ENCODE measurements at places on chromosomes 5 and 9.

DNA sequence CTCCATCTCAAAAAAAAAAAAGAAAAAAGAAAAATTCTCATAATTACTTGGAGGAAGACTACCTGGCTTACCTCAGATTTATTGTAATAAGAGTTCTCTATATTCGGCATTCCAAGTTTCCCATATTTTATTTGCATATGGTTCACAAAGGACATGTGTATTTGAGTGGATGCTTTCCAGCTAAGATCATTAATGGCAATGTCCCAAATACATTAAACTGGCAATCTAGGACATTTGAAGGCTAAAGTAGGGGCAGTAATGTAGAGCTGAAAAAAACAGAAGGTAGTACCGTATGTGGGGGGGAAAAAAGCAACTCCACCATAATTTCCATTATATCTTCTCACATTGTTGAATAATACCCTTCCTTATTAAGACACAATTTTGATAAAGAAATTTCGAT lies 4.9 kb downstream of the TUT7 start:
- DNase-seq = no peak

DNA sequence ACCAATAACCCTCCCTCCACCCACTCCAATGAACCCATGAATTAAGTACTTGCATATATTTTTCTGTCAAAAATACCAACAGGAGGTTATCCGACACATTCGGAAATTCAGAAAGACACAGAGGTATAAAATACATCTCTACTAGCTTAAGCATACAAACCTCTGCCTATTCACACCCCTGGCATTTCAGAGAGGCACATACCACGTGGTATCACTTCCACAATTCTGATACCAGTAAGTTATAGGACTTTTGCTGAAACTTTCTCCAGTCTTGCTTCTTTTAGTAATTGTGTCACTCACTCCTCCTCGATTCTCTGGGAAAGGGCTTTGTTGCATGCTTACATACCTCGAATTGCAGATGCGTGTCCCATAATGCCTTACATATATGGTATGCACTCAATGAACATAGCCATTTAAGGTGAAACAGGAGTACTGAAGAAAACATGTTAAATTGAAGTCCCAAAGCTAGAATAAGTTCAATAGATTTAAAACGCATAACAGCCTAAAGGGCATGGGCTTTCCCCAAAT lies 58.1 kb downstream of the TLE1 start:
- DNase-seq = no peak

GRCh38 chr5:139593716-139594319 lies 32.7 kb downstream of the UBE2D2 start:
- DNase-seq = no peak

- DNase-seq = no peak
These were observed 347.9 kb downstream of the CDH9 start for GRCh38 chr5:26690511-26690910.

- DNase-seq = peak; percentile 62
These were observed 6.9 kb downstream of the C7 start for GRCh38 chr5:40916226-40916625.

- DNase-seq = no peak
These were observed 15.4 kb upstream of the SH3PXD2B start for GRCh38 chr5:172469697-172470096.

- DNase-seq = peak; percentile 4
These were observed 741.3 kb downstream of the TLE1 start for GRCh38 chr9:80948066-80948465.

- DNase-seq = peak; percentile 71
These were observed 97.9 kb downstream of the DAPK1 start for GRCh38 chr9:87595610-87596009.

- no peak for DNase-seq
These were observed 6.2 kb upstream of the NEUROG1 start for GRCh38 chr5:135541807-135542502.

- DNase-seq = no peak
These were observed 30.9 kb upstream of the NPR3 start for GRCh38 chr5:32680183-32680582.

GRCh38 chr5:110043025-110043424 lies 353.3 kb downstream of the MAN2A1 start:
- DNase-seq = no peak

- DNase-seq = no peak
These were observed 214.8 kb upstream of the OTULINL start for GRCh38 chr5:14366763-14367162.

GRCh38 chr9:95724253-95724991 lies 151.1 kb upstream of the ERCC6L2 start:
- no peak for DNase-seq

- no peak for DNase-seq
These were observed 26.8 kb downstream of the ITGA1 start for GRCh38 chr5:52814352-52815148.

- no peak for DNase-seq
These were observed 87.0 kb upstream of the ZNF462 start for GRCh38 chr9:106775960-106776359.

DNA sequence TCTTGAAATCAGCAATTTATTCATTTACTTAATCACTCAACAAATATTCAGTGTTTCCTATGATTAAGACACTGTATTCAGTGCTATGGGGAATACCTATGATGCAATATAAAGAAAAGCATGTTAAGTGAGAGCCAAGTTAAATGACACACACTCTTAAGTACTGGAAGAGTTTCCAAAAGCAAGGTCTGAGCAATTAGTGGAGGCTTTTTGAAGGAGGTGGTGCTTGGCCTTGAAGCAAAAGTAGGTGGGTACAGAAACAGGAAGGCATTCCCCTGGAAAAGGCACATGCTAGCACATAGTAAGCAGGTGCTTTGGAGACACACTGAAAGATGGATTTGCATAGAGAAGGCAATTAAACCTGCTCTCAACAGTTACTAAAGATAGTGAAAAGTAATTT lies 4.0 kb downstream of the TSLP start:
- DNase-seq = no peak

DNA sequence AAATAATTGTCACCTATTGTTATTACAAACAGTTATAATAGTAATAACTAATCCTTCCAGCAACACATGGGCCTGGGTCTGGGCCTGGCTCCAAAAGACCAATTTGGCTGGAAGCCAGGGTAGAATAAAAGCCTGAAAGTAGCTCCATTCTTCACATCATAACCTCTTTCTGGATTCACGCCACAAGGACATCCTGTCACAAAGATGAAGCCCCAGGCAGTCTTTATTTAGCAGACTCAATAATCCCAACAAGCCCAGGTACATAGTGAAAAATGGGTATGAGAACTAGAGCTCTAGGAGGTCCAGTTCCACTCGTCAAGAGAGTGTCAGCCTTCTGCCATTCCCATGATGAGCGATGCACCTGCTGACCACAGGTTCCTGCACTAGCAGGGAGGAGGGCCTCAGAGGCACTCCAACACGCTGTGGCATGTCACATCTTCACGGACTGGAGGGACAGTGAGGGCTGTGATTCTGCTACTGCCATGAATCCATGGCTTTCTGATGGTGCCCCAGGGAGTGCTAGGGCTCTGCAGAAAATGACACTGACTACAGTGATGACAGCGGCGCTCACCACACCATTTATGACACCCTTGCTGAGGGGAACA lies 124.9 kb downstream of the SPOCK1 start:
- DNase-seq = no peak

- no peak for DNase-seq
These were observed 82.9 kb downstream of the CDO1 start for GRCh38 chr5:115733607-115734006.

- DNase-seq = no peak
These were observed 536.8 kb downstream of the BNC2 start for GRCh38 chr9:16333691-16334090.

DNA sequence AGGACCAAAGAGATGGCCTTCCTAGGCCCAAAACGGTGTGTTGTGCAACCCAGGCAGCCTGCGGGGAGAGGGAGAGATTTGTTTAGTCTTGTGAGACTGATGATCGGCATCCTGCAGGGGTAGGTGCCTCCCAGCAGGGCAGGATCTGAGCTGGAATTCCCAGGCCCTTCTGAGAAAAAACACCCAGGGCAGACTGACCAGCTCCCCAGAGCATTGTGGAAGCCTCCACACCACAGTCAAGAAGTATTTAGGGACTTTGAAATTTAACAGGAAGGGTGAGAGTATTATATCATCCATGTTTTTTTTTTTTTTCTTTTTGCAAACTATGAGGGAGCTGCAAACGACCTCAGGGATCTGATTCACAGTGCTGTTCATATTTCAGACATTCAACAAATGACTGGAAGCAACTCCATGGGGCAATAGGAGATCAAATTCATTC lies 104.5 kb upstream of the LHFPL2 start:
- DNase-seq = no peak

DNA sequence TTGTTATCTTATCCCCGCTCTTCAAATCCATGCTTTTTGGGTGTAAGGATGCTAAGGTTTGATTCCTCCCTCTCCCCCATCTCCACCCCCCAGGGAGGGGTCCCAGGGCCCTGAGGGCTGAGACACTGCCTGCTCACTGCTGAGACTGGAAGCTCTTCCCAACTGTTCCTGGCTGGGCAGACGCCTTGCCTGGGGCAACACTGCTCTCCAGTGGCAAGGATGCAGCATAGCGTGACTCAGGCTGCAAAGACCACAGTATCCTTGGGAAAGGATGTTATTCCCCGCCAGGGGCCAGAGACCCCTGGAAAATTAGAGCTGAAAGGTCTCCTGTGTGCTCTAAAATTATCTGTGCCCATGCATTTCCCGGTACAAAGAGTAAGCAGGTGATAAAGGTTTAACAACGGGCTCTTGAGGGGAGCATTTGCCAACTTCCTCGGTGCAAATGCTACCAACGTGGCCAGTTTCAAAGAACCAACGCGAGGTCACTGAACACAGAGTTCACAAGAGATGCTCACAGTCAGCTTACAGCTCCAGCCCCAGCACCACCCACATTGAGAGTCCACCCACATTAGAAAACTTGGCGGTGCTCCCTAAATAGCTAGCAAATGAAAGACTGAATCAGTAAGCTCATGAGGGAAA lies 271.9 kb downstream of the NSG2 start:
- peak; percentile 82 for DNase-seq

DNA sequence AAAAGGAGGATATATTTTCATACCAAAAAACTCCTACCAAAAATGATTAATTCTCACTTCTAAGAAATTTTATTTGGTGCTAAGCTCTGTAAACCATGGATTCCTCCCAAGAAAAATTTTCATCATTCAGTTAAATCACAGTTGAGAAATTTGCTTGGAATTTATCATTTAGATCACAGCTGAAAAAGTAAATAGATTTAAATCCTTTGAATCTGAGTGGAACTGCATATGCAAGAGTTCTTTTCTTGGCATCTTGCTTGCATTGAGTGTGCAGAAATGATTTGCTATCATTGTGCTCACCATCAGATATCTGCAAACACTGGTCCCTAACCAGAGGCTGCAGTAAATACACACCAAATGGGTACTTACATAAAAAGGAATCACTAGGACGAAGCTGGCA lies 836.1 kb upstream of the CDH6 start:
- DNase-seq = no peak

DNA sequence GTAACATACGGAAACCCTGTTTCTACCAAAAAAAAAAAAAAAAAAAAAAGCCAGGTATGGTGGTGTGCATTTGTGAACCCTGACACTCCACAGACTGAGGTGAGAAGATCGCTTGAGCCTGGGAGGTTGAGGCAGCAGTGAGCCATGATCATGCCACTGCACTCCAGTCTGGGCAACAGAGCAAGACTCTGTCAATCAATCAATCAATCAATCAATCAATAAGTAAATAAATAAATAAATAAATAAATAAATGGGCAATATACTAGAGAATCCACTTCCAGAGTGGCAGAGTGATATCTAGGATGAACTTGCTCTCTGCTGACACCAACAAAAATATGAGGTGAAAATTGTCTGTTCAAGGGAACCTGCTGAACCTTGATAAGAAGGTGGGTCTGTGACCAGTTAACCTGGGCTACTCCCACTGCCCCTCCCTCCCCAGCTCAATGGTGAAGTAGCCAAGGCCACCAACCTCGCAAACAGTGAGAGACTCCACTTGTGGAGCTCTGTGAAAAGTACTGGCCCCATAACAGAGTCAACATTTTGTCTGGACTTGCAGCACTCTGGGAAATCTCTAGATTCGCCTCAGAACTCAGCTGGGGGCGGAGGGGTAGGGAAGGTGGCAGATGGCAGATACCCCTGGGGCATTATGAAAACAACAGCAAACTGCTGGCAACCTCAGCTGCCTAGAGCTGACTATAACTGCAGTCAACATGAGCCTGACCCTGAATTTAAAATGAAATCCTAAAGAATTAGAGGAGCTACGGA lies 163.7 kb downstream of the ROR2 start:
- no peak for DNase-seq

DNA sequence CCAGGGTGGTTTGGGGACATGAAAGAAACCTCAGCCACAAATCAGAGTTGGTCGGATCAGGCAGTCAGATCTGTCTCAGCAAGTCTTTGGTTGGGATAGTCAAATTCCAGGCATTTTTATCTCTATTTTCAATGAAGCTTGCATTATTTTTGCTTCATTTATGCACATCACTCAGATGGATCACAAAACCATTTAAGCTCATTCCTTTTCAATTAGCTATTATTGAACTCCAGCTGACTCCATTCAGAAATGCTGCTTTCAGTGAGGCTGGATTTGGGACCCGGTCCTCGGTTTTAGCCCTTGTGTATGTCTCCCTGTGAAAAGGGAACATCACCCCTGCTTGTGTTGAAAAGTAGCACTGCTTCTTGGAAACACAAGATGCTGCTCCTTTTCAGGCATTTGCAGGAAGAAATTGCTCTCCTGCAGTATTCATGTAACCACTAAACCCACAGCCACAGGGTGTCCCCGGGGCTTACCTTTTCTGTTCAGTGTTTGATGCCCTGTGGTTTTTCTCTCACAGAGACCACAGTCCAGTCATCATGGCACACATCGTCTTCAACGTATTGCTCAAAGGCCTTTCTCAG lies 232.9 kb downstream of the NFIB start:
- DNase-seq = peak; percentile 13

DNA sequence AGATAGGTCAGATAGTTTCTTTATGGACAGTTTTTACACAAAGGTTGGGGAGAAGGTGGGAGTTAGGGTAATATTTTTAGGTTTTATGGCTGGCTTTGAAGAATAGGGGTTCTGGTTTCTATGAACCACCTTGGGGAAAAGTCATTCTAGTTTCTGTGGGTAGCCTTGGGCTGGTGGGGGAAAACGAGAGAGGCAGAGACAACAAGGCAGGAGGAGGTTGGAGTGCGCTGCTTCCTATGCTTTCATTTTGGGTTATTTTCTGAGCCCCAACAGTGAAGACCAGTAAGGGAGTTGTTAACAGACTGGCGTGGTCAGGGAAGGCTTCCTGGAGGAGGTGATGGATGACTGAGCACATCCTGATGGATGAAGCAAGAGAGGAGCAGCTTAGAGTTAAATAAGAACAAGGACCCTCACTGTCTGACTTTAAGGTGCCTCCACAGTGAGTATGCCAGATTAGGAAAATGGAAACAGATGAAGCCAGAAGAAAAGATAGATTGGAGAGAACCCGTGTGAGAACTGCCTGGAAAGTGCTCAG lies 81.9 kb downstream of the PDZD2 start:
- DNase-seq = no peak

- no peak for DNase-seq
These were observed 13.7 kb downstream of the GLRX start for GRCh38 chr5:95808686-95809413.
